ENCODE measurements at places on chromosomes 3 and 15.

DNA sequence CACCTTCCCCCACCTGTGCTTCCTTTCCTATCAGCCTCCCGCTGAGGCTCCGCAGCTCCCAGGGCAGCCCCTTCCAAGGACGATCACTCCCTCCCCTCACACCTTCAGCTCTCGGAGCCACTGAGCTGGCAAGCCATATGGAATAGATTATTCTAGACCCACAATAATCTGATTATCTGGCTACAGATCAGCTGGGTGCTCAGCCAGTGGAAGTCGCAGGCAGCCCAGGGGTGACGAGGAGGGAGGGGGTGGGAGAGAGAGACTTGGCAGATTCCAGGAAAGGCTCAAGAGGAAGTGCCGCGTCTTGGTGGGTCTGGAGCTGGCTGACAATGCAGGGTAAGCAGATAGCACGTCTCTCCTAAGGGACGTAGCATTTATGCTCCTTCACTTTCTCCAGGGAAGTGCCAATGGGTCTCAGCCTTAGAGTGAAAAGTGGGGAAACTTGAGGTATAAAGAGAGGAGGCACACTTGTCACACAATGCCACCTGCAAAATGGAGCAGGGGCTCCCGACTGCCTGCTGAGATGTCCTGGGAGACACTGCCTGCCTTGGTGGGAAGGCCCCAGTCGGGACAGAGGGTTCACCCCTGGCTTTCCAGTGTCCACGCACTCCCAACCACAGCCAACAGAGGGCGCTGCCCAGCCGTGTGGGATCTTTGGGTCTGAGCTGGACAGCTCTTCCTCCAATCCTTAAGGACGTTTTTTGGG is 9.4 kb upstream of the MESP1 start:
- peak; percentile 52 for DNase-seq

DNA sequence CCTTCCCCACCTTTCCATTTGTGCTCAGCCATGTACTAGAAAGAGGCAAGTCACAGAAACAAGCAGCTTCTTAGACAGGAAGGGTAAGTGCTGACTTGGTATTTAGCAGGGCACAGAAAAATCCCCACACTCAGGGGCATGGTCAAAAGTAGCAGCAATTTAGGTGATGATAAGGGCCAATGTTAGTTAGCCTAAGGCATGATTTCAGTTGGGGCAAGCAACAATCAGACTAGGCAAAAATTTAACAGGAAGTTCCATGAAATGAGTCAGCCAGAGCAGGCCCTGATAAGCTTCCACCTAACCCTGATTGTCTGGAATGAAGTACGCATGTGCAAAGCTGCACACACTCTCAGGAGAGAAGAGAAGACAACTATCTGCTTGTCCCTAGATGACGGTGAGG is 423.4 kb upstream of the UBE2E2 start:
- no peak for DNase-seq

GRCh38 chr3:98361289-98361688 is 7.6 kb downstream of the OR5K4 start:
- no peak for DNase-seq

GRCh38 chr3:168865022-168865551 is 769.4 kb upstream of the GOLIM4 start:
- no peak for DNase-seq

DNA sequence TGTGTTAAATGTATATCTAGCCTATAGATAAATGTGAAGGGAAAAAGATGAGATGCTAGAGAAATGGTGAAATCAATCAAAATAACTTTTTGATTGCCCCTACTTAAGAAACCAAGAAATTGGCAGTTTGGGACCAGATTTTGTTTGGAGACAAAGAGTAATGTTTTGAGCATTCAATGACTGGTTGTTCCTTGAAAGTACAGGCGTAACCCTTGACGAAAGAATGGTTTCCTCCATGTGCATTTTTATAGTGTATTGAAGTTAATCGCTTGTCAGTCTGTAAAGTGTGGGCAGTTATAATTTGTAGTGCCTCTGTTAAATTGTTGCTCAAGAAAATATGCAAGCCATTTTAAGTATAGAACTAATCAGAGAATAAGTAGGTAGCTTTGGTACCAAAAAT is 1.2 kb downstream of the KIF23 start:
- no peak for DNase-seq

DNA sequence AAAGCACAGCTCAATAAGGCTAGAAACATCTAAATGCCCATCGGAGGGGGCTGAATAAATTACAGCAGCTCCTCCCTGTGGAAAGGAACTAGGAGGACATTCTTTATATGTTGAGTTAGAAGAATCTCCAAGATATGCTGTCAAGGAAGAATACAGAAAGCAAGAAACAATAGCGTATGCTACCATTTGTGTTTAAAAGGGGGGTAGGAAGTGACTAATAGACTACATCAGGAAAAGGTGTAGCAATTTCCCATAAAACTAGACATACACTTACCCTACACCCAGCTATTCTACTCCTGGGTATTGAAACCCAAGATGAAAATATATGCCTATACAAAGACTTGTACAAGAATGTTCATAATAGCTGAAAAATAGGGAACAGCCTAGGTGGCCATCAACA is 21.6 kb downstream of the SEC61A1 start:
- DNase-seq = no peak

- no peak for DNase-seq
These were observed 57.7 kb downstream of the DNAJB8 start for GRCh38 chr3:128408693-128409623.

DNA sequence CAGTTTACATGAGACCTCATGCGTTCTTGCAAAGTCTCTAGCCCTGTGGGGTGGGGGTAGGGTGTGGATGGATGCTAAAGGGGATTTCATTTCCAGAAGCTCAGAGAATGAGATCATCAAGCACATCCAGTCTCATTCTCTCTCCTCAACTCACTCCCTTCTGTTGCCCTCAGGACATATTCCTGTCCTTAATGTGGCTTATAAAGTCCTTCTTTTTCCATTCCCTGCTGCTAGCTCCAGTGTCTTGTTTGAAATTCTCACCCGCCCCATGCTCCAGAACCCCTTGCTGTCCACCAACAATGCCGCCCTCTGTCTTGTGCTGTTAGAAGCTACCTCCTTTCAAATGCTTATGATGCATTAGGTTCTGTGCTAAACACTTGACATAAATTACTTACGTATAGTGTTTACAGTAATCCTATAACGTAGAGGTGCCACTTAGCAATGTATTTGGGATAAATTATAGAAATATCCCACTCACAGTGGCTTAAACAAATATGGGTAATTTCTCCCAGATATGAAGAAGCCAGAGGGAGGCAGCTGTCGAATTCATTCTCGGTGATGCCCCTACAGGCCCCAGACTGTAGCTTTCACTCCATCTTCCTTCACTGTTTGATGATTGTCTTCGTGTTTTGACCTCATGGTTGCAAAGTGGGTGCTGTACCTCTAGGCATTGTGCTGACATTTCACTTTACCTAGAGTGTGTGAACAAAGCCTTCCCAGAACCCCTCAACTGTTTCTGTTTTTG is 273.1 kb upstream of the TBL1XR1 start:
- DNase-seq = no peak

GRCh38 chr3:126891791-126892190 is 91.1 kb upstream of the PLXNA1 start:
- DNase-seq = no peak

DNA sequence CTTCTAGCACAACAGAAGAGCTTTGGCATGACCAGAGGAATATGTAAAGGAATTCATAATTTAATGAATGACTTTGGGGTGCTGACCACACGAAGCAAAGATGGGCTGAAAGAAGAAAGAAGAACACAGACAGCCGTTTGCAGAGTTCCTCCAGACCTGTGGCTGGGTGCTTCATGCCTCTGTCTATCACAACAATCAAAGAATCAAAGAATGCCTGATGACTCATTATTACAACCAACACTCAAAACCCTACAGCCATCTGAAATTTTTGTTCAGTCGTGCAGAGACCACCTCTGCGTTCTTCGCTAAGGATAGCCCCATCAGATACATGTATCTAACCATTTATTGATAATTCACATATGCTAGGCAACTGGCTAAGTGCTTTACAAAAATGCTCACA is 129.0 kb upstream of the PRICKLE2 start:
- DNase-seq = no peak

DNA sequence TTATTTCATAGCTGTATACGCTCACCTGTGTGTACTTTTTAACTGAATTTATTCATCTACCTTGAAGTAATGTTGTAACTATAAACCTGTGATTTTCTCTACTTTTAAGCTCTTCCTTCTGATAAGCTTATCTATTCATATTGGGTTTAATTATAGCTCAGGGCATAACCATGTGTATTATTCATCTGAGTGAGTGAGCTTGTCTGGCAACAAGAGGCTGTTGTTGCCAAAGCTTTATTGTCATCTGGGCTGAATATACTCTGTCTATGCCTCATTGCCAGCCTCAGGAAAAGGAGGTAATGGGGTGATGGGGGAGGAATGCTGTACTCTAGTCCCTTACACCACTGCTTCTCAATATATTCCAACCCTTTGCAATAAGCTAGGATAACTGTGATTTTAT is 292.4 kb downstream of the UBE2E2 start:
- no peak for DNase-seq

- no peak for DNase-seq
These were observed 51.4 kb downstream of the CPEB1 start for GRCh38 chr15:82595766-82596165.

DNA sequence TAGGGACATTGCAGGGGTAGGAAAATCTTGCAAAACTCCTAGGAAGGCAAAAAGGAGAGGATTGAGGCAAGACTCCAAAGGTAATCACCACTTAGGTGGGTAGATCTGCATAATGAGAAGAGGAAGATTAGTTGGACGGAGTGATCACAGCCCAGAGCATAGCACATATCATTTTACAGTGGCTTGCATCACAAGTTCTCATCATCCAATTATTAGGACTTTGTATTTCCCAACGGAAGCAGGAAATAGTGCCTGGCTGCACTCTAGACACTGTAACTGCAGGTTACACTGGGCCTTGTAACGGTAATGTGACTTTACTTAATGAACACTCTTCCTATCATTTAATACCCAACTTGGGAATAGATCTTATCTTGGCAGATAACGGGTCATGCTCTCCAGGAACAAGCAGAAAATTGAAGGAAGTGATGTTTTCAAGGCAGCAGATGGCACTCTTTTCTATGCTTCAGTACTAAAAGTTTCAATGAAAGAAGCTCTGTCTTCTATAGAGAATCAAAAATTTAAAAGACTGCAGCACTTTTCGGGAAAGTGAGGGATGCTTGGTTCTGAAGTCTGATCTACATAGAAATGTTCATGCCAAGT is 101.9 kb upstream of the KCNMB2 start:
- no peak for DNase-seq

DNA sequence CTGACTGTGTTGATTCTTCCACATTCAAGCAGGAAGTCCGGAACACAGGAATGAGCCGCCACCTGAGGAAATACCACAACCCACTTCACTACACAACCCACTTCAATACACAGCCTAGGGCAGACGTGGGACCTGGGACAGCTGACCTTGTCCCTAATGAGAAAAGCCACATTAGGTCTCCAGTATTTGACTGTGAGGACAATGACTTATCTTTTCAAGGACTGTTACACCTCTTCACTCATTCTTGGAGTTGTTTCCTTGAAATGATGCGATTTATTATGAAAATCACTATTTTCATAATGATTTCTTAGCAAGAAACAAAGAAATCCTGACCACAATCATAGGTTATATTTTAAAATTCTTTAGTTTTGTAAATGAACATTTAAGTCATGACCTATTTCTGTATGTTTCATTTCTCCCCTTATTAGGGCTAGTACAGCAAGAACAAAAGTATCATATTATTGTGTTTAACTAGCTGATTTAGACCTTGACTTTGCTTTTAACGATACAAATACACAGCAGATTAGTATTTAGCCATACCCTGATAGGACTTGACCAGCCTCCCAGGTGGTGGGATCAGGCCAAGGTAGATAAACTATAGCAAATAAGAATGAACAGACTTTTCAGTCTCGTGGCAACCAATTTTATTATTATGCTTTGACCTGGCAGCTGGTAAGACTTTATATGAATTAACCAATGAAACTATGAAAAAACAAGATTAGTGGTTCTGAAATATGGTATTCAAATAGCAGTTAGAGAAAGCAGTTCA is 6.0 kb downstream of the RAB27A start:
- no peak for DNase-seq
